Fibroblast of villous mesenchyme (primary cell): ENCODE measurements at places on chromosomes 7 and 10. TPM values are rescaled to one million over a fixed set of nuclear protein-coding genes. Genes with fewer than 3 reads are reported as not detected.

The NFKB2 gene
- total RNA-seq: 16.8 and 37.6 TPM in 2 replicates

The MUC12 gene
- under 0.01 TPM in 1 of 2 replicates, not detected in the other for total RNA-seq

The TMEM130 gene
- 1.3 and 1.9 TPM in 2 replicates for total RNA-seq

The PRRT4 gene
- total RNA-seq: not detected in 2 replicates

The NUPR2 gene
- not detected in 2 replicates for total RNA-seq

The STEAP4 gene
- under 0.01 TPM in 2 replicates for total RNA-seq

The LIPN gene
- total RNA-seq: not detected in 2 replicates

The SH2D4B gene
- total RNA-seq: under 0.01 TPM in 1 of 2 replicates, not detected in the other

The NEBL gene
- under 0.01 TPM in 2 replicates for total RNA-seq

The VSTM2A gene
- total RNA-seq: not detected in 2 replicates

The C10orf105 gene
- total RNA-seq: under 0.01 TPM in 1 of 2 replicates, not detected in the other

The ITGA8 gene
- 1.3 and 3.2 TPM in 2 replicates for total RNA-seq

The SPDYE16 gene
- total RNA-seq: not detected in 2 replicates

The UCN3 gene
- total RNA-seq: not detected in 2 replicates

The KEL gene
- total RNA-seq: under 0.01 TPM in 1 of 2 replicates, not detected in the other

The EPDR1 gene
- total RNA-seq: 11.0 and 28.1 TPM in 2 replicates

The NXPH1 gene
- not detected in 2 replicates for total RNA-seq

The PIK3CG gene
- 0.43 and 0.64 TPM in 2 replicates for total RNA-seq

The LLCFC1 gene
- not detected in 2 replicates for total RNA-seq

The EFCAB10 gene
- under 0.01 TPM in 1 of 2 replicates, not detected in the other for total RNA-seq

The KIAA1549 gene
- total RNA-seq: 1.6 and 2.6 TPM in 2 replicates

The TACC2 gene
- 5.6 and 9.3 TPM in 2 replicates for total RNA-seq

The ASB10 gene
- total RNA-seq: not detected in 2 replicates

The PLCE1 gene
- total RNA-seq: 0.32 and 0.43 TPM in 2 replicates
